ENCODE measurements at places on chromosomes 7 and 10.

DNA sequence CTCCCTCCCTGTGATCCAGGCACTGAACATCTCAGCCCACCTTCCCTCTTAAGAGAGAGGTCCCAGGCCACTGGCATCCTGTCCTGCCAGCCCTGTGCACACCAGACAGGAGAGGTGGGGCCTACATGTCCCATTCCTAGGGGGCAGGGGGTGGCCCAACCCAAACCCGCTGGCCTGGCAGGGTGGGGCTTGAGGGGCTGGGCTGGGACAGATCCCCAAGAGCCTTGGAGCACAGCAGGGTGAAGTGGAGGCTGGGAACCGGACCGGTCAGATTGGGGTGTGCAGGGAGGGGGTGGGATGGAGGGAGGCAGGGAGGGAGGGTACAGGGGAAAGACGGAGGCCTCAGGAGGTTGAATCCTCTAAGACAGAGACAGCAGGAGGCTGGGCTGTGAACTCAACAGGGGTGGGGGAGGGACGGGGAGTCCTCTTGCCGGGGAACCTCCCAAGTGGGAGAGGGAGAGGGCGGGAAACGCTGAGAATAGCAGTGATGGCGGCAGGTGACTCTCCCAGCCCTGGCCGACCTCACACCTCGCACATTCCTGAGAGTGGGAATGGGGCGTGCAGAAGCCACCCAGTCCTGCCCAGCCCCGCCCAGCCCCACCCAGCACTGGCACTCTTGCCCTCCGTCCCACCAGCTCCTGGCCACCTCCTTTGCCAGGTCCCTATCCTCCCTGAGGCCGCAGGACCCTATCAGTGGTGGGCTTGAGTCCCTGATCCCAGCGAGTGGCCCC is 6.7 kb downstream of the TSC22D4 start:
- no peak for DNase-seq

GRCh38 chr10:5776881-5777197 is 36.4 kb downstream of the GDI2 start:
- peak; percentile 64 for DNase-seq

DNA sequence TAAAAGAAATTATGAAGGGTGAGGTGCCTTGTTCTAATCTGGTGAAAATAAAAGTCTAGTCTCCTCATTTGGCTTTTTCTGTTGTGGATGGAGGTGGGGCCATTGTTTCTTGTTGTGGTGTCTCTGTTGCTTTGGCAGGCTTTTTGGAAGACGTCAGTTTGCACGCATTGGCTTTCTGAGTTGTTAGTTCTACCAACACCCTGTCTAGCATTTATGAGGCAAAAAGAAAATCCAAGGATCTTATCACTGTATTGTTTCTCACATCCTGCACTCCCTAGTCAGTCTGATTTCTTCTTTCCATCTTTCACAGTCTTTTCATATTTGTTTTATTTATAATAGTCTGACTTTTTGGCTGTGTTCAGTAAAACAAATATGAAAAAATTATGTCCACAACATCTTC is 898.3 kb downstream of the REEP3 start:
- no peak for DNase-seq

- no peak for DNase-seq
These were observed 82.1 kb downstream of the GFRA1 start for GRCh38 chr10:116190883-116191282.

GRCh38 chr7:122070062-122070461 is 74.0 kb downstream of the AASS start:
- no peak for DNase-seq

GRCh38 chr10:27717224-27717623 is 28.4 kb downstream of the MKX start:
- no peak for DNase-seq

DNA sequence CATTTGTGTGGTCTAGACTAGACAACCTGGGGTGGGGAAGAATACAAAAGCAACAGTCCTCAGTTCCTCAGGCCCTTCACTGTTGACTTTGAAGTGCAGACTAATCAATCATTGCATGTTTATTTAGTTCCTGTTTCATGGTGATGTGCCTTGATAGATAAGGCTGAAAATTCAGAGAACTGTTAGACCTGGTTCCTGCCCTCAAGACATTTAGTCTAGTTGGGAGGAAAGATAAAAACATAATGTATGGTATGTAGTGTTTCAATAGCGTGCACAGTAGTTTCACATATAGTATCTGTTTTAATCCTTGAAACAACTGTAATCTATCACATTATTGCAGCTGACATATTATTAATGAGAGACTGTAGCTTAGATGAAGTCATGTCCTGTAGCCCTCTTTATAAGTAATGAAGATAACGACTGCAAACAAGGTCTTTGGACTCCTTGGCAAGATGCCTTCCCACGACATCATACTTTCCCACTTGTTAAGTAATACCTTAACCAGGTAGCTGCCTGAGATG is 124.0 kb downstream of the CELF2 start:
- no peak for DNase-seq

- no peak for DNase-seq
These were observed 1.0 kb downstream of the LRRC17 start for GRCh38 chr7:102913826-102914225.

DNA sequence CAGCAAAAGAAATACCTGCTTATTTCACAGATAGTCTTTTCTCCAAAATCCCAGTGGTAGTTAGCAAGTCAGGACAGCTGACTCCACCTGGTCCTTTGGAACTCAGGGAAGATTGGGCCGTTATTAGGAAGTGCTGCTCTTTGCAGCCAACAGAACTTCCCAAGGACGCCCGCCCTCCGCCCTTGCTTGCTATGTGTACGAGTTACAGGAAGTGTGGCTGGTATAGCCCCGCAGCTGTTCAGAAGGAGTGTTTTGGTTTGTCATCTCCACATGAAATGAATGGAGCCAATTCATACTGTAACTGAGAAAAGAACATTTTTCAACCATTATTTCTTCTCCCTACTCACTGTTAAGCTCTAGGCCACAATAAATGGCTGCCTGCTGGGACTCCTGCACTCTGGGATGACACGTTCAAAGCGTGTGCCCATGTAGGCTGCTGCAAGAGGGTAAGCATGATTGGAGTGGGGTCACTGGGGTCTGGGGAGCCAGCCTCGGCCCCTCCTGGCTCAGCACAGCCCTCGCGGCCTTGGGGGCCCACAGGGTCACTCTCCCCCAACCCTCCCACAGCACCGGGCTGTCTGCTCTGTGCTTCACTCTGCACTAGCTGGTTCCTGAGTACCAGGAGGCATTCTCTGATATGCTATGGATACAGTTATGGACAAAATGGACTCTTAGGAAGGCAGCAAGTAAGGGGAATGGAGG is 244.0 kb downstream of the EBF3 start:
- no peak for DNase-seq

DNA sequence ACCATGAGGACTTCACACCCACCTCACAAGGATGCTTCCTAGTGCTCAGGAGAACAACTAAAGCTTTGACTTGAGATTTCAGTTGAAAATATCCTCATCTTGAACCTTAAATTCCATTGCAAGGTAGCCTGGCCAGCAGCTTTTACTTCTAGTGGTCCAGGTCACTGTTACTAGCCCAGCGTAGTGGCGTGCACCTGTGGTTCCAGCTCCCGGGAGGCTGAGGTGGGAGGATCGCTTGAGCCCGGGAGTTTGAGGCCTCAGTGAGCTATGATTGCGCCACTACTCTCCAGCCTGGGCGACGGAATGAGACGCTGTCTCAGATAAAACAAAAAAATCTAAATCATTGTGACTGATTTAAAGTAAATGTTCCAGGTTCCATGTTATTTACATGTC is 28.3 kb upstream of the PRKAR1B start:
- DNase-seq: no peak

DNA sequence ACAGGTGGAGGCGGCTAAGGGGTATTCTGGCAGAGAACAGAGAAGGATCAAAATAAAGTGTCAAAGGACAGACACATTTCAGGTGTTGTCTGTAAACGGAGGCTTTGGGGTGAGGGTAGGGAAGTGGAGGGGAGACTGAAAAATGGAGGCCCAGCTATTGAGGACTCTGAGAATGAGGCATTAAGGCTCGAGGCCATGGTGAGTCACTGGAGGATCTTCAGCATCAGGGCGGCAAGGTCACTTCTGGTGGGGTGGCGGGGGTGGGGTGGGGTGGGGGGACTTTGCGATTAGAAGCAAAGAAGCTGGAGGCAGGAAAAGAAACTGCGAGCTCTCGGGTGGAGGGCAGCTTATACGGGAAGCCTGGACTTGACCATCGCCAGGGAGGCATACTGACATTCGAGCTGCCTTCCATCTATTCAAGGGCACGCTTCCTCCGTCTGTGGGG is 58.4 kb upstream of the PCGF5 start:
- DNase-seq: no peak

All from kidney glomerular epithelial cell (primary cell).